ENCODE measurements at places on chromosomes 16 and 17.

DNA sequence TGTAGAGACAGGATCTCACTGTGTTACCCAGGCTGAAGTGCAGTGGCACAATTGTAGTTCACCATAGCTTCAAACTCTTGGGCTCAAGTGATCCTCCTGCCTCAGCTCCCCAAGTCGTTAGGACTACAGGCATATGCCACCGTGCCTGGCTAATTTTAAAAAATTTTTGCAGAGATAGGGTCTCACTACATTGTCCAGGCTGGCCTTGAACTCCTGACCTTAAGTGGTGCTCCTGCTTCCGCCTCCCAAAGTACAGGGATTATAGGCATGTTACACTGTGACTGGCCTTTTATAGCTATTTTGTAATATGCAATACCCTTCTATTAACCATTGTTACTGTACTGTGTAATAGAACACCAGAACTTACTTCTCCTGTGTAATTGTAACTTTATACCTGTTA is 139.3 kb upstream of the ZNF267 start:
- DNase-seq: no peak

GRCh38 chr16:2964475-2965336 is 631 bp downstream of the KREMEN2 start:
- DNase-seq: peak; percentile 94

DNA sequence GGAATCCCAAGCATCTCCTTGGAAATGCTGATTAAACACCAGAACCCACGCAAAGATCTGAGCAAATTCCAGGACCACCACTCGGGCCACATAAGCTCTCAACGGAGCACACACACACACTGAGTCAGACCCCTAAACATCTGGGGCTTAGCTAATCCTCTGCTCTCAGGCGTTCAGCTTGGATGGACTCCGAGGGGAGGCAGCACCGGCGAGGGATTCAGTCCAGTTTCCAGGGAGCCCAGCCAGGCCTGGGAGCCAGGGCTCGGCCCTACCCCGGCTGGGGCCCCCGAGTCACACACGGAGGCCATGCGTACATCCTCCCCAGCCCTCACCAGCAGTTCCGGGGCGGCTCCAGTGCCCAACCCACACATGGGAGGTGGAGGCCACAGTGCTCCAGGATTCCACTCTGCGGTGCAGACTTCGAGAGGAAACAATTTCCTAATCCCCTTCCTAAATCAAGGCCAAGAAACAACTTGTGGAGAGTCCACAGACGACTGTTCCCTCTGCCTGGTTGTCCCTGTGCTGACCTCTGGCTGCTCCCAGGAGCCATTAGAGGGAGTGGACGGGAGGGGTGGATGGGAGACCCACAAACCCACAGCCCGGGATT is 70.5 kb downstream of the GAS7 start:
- DNase-seq: no peak

DNA sequence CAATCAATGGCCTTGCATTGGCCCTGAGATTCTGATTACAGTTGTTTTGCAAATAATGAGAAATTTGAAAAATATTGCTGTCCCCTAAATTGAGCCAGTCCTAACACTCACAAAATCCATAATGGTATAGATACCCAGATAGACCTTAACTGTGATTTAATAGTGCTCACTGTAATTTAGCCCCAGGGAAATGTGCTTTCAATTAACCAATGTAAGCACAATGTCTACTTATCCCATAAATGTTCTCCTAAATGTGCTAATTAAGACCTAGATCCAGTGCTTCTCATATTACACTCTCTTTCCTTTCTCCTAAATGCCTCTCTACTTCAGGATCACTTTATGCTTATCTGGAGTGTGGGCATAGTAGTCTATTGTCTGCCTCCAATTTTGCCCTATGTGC is 417.8 kb upstream of the CCL2 start:
- no peak for DNase-seq

DNA sequence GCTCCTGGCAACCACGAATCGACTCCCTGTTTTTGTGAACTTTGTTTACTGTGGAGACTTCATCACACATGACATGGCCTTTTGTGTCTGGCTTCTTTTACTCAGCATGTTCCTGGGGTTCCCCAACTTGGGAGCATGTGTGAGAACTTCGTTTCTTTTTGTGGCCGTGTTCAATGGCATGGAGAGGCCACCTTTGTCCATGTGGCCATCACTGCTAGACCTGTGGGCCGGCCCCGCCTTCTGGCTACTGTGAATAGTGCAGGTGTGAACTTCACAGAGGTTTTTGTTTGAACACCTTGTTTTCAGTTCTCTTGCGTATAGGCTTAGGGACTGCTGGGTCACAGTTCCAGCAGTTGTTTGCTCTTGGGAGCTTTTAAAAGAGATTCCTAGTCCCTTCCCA is 5.7 kb upstream of the SLC38A8 start:
- peak; percentile 45 for DNase-seq

DNA sequence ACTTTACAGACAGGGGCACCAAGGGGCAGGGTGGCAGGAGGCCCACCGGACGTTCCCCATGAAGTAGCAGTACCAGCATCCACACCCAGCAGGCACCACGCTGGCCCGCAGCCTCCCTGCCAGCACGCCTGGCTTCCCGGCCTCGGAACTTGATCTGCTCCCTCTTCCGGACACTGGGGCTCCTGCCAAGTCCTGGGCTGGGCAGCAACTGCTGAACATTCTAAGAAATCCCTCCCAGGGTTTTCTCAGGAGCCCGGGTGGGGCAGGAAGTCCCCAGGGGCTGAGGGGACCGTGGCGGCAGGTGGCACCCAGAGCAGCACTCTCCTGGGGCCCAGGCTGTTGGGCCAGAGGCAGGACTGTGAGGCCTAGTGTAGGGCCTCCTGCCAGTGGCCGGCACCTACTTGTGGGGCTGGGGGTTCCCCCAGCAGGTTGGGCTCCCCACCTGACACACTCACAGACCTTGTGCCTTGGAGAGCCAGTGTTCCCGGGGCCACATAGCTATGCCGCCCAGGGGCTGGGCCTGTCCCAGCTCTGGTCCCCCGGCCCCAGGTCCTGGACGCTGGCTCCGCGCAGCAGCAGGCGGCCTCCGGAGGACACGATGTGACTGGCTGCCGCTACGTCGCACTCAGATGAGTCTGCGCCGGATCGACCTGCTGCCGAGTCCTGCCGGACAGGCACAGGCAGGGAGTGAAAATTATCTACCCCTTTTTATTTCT is 86.2 kb upstream of the CBX4 start:
- no peak for DNase-seq

- no peak for DNase-seq
Measured at GRCh38 chr17:44074231-44074910, 3.8 kb downstream of the G6PC3 start.

- no peak for DNase-seq
Measured at GRCh38 chr17:68179926-68180285, 67.9 kb upstream of the AMZ2 start.

DNA sequence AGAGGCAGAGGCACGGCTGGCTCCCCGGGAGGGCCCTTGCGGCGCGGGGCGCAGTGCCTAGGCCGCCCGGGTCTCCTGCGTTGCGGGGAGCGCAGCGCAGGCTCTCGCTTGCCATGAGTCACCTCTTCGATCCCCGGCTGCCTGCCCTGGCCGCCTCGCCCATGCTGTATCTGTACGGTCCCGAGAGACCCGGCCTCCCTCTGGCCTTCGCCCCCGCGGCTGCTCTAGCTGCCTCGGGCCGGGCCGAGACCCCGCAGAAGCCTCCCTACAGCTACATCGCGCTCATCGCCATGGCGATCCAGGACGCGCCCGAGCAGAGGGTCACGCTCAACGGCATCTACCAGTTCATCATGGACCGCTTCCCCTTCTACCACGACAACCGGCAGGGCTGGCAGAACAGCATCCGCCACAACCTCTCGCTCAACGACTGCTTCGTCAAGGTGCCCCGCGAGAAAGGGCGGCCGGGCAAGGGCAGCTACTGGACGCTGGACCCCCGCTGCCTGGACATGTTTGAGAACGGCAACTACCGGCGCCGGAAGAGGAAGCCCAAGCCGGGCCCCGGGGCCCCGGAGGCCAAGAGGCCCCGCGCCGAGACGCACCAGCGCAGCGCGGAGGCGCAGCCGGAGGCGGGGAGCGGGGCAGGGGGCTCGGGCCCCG is 390 bp downstream of the FOXL1 start:
- no peak for DNase-seq

GRCh38 chr16:50967827-50968612 is 183.1 kb downstream of the SALL1 start:
- no peak for DNase-seq

- no peak for DNase-seq
Measured at GRCh38 chr17:50635732-50635981, 976 bp downstream of the ABCC3 start.

GRCh38 chr17:44269535-44270240 is 1.8 kb upstream of the SLC4A1 start:
- DNase-seq: no peak

DNA sequence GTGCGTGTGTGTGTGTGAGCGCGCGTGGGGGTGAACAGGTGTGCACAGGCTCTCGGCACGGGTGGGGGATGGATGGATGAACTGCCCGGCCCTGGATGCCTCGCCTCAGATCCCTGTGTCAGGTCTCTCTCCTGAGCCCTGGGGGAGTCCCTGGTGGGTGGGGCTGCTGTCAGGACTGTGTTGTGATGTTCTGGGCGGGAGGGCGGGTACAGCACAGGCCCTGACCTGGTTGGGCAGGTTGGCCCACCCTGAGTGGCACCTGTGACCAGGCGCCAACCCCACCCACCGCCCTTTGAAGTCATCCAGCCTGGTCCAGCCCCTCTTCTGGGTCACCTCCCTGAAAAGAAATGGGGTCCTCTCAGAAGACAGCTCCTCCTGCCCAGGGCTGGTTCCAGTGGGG is 41.6 kb upstream of the TAC4 start:
- DNase-seq: no peak

DNA sequence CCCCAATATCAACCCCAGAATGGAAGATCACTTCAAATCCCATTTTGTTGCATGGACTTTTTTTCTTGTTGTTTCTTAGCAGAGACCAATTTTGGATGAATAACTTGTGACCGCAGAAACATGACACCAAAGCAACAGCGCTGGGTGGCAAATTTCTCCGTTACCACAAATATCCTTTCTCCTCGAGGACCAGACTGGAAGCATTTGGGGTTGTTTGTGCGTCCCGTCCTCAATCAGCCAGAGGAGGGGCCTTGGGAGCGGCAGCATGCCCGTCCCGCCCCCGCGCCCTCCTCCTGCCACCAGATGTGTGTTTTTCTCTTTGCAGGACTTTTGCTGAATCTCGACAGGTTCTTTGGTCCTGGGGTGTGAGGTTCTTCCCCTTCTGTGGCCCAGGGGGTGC is 282.5 kb upstream of the FOXF1 start:
- peak; percentile 15 for DNase-seq

DNA sequence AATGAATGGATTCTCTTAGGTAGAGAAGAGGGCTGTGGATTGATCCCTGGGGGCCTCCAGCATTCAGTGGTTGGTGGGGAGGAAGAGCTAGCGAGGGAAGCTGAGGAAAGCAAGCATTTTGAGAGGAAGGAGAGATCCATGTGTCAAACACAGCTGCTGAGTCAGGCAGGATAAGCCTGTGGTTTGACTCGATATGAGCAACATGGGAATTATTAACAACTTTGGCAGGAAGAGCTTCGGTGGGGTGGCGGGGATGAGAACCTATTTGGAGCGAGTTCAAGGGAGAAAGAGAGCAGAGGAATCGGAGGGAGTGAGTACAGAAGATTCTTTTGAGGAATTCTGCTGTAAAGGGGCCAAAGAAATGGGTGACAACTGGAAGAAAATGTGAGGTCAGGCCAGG is 59.5 kb upstream of the CDC42EP4 start:
- no peak for DNase-seq

GRCh38 chr16:67016143-67016542 is 12.8 kb upstream of the CBFB start:
- peak; percentile 24 for DNase-seq

- DNase-seq: no peak
Measured at GRCh38 chr17:30236766-30237165, 1.3 kb upstream of the SLC6A4 start.

DNA sequence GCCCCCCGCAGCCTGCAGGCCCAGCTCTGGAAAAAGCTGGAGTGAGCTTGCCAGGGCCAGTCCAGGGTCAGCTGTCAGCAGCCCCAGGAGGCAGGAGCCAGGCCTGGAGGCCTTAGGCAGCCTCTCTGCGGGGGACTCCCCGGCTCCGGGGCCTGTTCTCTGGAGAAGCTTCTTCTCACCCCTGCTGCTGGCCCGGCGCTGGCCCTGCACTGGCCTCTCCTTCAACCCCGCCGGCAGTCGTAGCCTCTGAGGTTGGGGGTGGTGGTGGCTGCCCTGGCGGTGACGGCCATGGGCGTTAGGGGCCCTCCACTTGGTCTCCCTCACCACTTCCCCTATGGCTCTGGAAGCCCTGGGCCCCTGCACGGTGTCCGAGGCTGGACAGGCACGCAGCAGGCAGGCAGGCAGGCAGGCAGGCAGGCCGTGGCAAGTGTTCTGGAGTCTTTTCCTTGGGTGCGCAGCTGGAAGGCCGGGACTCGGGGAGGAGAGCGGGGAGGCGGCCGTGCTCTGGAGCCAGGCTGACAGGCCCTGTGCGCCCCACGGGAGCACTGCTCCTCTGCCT is 2.1 kb downstream of the FOXF1 start:
- DNase-seq: peak; percentile 64

- no peak for DNase-seq
Measured at GRCh38 chr16:29730649-29731048, 15.1 kb downstream of the C16orf54 start.

DNA sequence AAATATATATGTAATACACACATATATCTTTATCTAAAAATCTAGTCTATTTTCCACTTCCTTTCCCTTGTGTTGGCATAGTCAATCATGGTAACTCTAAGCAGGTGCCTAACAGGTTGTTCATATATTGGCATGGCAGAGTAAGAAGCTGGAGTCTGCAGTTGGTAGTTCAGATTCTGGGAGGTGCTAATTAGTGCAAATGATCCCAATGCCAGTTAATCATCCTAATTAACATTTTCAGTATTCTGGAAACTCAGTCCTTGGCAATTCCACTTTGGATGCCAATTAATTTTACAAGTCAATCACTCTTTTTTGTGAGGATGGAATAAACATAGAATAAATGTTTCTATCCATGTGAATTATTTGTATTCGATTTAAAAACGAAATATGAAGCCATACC is 863.7 kb upstream of the SOX9 start:
- no peak for DNase-seq

DNA sequence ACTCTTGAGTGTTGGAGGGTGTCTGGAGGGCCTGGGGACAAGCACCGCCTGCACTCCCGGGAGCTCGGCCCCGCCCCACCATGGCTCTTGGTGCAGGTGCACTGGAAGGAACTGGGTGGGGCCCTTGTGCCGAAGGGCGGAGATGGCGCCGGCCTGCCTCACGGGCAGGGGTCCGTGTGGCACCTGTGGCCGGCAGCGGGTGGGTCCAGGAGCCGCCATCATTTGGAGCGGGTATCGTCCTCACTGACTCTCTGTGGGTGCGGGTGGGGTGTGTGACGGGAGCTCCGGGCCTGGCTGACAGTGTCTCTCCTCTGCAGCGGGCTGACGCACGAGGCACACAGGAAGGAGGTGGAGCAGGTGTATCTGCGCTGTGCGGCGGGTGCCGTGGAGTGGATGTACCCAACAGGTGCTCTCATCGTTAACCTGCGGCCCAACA is 5.2 kb downstream of the METRNL start:
- no peak for DNase-seq

DNA sequence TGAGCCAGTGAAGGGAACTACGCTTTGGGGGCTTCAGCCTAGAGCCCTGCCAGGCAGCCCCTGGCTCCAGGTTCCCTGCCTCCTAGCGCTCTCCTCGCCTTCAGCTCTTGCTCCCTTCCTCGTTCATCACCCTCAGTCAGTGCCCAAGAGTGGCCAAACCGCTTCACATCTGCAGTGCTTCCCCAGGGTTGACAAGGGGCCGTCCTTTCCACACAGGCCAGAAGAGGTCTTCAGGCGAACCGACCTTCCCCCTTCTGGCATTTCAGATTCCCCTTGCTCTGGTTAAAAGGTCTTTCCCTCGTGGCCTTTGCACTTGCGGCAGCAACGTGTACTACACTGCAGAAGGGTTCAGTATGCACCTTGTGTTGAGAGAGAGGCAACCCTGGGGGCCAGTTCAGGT is 4.1 kb downstream of the RASD1 start:
- no peak for DNase-seq

All from RWPE2 (cell line).